ENCODE measurements at places on chromosomes 3 and 15. TPM values are rescaled to one million over a fixed set of nuclear protein-coding genes. Genes with fewer than 3 reads are reported as not detected.

The LSAMP gene
- 1.7 TPM for polyA plus RNA-seq

The CEMIP gene
- not detected for polyA plus RNA-seq

The USF3 gene
- polyA plus RNA-seq: 3.0 TPM

The GOLGA8J gene
- polyA plus RNA-seq: 0.23 TPM

GRCh38 chr15:60568301-60568742 lies 89.4 kb upstream of the ICE2 start:
- H3K4me1 ChIP-seq: peaks cover 75% of the 10 kb centered on the region
- H3K4me3 ChIP-seq: peak overlapping the region; percentile 26
- no peaks in the 10 kb centered on the region for H3K27me3 ChIP-seq
- peak overlapping the region; percentile 93 for H3K27ac ChIP-seq
- no peaks in the 10 kb centered on the region for H3K36me3 ChIP-seq

DNA sequence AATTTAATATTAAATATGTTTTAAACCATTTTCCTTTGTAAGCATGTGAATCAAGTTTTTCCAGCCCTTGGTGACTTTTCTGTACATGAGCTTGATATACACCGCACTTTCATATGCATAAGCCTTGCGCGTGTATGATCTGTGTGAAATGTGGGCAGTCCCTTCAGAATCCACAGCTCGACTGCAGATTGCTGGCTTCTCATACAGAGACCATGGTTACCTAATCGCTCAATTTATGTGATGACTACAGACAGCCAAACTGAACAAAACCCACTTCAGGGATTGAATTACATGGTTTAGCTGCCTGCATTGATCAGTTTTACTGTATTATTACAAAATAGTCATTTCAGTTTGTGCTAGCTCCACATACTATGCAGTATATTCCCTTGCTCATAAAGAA lies 212.3 kb upstream of the NECTIN3 start:
- H3K27me3 ChIP-seq: no peaks in the 10 kb centered on the region
- H3K4me3 ChIP-seq: no peak overlapping the region
- no peaks in the 10 kb centered on the region for H3K36me3 ChIP-seq
- H3K27ac ChIP-seq: no peak overlapping the region
- DNase-seq: no peak

GRCh38 chr3:10547841-10548783 lies 42.7 kb upstream of the ATP2B2 start:
- H3K36me3 ChIP-seq: no peaks in the 10 kb centered on the region
- no peaks in the 10 kb centered on the region for H3K27me3 ChIP-seq
- H3K4me1 ChIP-seq: no peaks in the 10 kb centered on the region
- H3K4me3 ChIP-seq: no peak overlapping the region
- no peak for DNase-seq

- DNase-seq: no peak
- H3K27me3 ChIP-seq: no peaks in the 10 kb centered on the region
- no peaks in the 10 kb centered on the region for H3K36me3 ChIP-seq
- no peak overlapping the region for H3K27ac ChIP-seq
Measured at GRCh38 chr3:89974903-89975519, 867.6 kb downstream of the EPHA3 start.

- H3K27me3 ChIP-seq: peaks cover 3% of the 10 kb centered on the region
- H3K4me1 ChIP-seq: no peaks in the 10 kb centered on the region
- H3K36me3 ChIP-seq: no peaks in the 10 kb centered on the region
- no peak overlapping the region for H3K27ac ChIP-seq
Measured at GRCh38 chr3:11060500-11061251, 68.1 kb downstream of the SLC6A1 start.

GRCh38 chr15:66682865-66683264 lies 19.2 kb upstream of the SMAD6 start:
- DNase-seq: no peak
- no peak overlapping the region for H3K4me3 ChIP-seq
- H3K27me3 ChIP-seq: no peaks in the 10 kb centered on the region
- H3K4me1 ChIP-seq: no peaks in the 10 kb centered on the region
- H3K36me3 ChIP-seq: no peaks in the 10 kb centered on the region

DNA sequence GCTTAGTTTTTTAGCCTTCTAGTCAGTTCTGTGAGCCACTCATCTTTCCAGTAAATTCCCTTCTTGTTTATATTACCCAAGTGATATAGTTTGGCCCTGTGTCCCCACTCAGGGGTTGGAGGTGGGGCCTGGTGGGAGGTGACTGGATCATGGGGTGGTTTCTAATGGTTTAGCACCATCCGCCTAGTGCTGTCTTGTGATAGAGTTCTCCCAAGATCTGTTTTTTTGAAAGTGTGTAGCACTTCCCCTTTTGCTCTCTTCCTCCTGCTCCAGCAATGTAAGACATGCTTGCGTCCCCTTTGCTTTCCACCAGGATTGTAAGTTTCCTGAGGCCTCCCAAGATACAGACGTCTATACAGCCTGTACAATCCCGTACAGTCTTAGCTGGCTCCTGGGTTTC lies 53.7 kb upstream of the INO80 start:
- no peaks in the 10 kb centered on the region for H3K27me3 ChIP-seq
- DNase-seq: no peak
- H3K27ac ChIP-seq: no peak overlapping the region
- no peak overlapping the region for H3K4me3 ChIP-seq
- no peaks in the 10 kb centered on the region for H3K4me1 ChIP-seq

- H3K27ac ChIP-seq: no peak overlapping the region
- no peaks in the 10 kb centered on the region for H3K36me3 ChIP-seq
- no peaks in the 10 kb centered on the region for H3K27me3 ChIP-seq
- no peak for DNase-seq
- H3K4me3 ChIP-seq: no peak overlapping the region
Measured at GRCh38 chr15:62452667-62453066, 287.6 kb upstream of the C2CD4B start.

GRCh38 chr15:64706011-64706911 lies 69.1 kb downstream of the RBPMS2 start:
- H3K36me3 ChIP-seq: no peaks in the 10 kb centered on the region
- no peak for DNase-seq
- H3K27ac ChIP-seq: no peak overlapping the region
- peaks cover 5% of the 10 kb centered on the region for H3K4me1 ChIP-seq

DNA sequence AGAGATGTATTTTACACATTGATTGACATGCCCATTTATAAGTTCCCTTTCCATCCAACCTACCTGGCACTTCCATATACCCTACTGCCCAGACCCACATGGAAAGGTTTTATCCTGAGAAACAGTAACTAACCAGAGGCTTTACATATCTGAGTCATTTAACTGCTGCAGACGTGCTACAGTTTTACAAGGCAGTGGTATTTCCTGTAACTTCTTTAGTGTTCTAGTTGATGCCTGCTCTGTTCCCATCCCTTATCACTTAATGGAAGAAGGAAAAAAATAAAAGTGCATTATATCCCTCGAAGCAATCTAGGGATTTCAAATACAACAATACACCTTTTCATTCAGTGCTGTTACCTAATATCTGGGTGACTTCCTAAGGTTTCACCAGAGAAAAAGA lies 107.1 kb downstream of the TMCO5A start:
- H3K36me3 ChIP-seq: no peaks in the 10 kb centered on the region
- peaks cover 7% of the 10 kb centered on the region for H3K4me1 ChIP-seq
- H3K27ac ChIP-seq: no peak overlapping the region
- H3K27me3 ChIP-seq: no peaks in the 10 kb centered on the region
- no peak for DNase-seq
